ENCODE measurements at places on chromosomes 4 and X.

DNA sequence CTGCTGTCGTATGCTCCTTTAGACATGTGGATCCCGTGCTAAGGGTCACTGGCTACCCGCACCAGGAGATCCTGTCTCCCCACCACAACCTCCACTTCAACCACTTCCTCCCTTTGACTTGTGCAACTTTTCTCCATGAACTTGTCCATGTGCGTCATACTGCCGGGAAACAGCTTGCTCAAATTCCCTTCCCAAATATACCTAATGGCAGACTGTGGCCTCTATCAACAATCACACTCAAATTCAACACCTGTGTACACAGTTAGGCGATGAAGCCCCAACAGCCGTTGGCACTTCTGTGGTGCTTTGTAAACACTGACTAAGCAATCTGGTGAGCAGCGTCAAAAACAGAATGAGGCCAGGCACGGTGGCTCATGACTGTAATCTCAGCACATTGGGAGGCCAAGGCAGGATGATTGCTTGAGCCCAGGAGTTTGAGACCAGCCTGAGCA lies 49.5 kb downstream of the CD99L2 start:
- DNase-seq, result peak; percentile 12

- no peak for DNase-seq
Observed at GRCh38 chrX:132953354-132953753, 5.1 kb downstream of the HS6ST2 start.

- DNase-seq, result no peak
Observed at GRCh38 chr4:119623025-119623424, 5.6 kb downstream of the PDE5A start.

- DNase-seq, result no peak
Observed at GRCh38 chr4:114321366-114321765, 277.2 kb upstream of the UGT8 start.

- DNase-seq, result no peak
Observed at GRCh38 chrX:137195991-137196390, 162.2 kb upstream of the GPR101 start.

GRCh38 chr4:110540581-110540980 lies 64.6 kb downstream of the ENPEP start:
- no peak for DNase-seq

- DNase-seq, result peak; percentile 58
Observed at GRCh38 chr4:40227284-40227683, 30.5 kb downstream of the RHOH start.

- no peak for DNase-seq
Observed at GRCh38 chr4:123349421-123350190, 47.0 kb upstream of the SPRY1 start.

DNA sequence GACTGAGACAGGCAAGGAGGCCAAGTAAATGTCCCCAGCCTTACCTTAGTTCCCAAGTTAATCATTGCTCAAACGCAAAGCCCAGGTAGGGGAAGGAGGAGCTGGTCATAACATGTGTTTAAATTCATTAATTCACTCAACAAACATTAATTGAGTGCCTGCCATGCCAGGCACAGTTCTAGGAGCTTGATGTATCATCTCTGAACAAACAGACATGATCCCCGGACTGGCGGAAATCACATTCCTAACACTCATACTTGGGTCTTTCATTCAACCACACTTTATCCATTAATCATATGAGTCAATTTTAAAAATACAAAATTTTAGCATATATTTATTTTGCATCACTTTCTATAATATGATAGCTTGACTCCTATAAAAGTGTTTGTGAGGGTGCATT lies 335.3 kb upstream of the NOCT start:
- DNase-seq, result no peak

- no peak for DNase-seq
Observed at GRCh38 chrX:27680726-27681125, 90.6 kb downstream of the DCAF8L2 start.

GRCh38 chrX:10582945-10583344 lies 37.4 kb downstream of the MID1 start:
- no peak for DNase-seq

DNA sequence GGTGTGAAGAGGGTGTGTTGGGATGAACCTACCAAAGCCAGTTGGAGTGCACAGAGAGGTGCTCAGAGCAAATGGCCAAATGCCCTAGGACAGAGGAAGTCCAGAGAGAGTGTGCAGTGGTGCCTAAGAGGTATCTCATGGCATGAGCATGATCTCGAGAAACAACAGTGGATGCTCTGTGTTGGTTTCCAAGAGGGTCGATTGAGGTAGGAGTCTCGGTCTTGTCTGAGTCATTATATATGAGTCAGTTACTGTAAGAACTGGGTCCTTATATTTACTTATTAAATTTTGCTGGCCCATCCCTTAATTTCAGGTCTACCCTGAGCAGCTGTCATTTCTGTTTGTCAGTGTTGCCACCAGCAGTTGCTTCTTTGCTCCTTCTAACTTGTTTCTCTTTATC lies 86.6 kb upstream of the TMEM150C start:
- no peak for DNase-seq

DNA sequence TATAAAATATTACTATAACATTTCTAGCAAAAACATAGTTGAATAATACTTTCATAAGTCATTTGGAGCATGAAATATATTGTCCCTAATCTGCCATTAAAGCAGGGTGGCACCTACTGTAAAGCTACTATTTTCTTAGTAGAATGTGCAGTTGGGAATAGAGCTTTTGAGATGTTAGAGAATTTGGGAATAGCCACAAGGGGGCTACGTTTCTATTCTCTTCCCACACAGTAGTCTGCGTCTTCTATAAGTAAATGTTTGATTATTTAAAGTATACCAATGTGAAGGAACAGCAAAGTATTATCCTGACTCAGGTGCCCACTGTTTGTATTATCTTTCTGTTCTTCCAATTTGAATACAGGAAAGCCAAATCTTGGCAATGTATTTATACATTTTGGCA lies 323.2 kb upstream of the GIMD1 start:
- no peak for DNase-seq

GRCh38 chr4:88738180-88738579 lies 40.6 kb upstream of the NAP1L5 start:
- DNase-seq, result no peak

DNA sequence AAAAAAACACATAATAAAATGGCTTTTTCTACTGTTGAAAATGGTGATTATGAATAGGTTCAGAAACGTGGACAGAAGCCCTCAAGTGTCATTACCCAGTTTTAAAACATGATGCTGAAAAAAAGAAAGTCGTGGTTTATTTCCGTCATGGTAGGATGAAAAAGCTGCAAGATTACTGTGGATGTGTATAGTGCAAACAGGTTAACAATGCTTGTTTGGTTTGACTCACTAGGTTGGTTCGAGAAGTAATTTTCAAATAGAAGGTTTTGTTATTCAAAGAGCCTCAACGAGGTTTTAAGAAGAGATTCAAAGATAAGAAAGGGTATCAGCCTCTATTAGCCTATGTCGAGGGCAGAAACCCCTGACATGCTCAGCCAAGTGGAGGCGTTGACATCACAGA lies 2.5 kb upstream of the RXFP1 start:
- DNase-seq, result no peak

- no peak for DNase-seq
Observed at GRCh38 chrX:120741452-120741851, 111.6 kb upstream of the C1GALT1C1 start.

- DNase-seq, result no peak
Observed at GRCh38 chr4:145102619-145103018, 4.5 kb downstream of the ABCE1 start.

DNA sequence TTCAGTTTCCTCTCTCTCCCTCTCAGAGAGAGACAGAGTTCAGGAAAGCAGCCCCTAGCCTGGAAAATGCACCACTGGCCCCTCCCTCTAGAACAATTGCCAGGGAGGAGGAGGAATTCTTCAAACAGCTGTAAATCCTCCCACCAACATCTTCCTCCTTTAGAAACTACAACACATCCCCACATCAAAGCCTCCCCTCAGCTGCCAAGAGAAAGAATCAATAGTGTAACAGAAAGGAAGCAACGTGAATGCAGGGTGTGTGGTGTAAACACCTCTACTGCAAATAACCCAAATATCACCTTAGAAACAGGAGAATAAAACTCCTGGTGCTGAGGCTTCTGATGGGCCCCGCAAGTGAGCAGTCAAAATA lies 249.9 kb upstream of the GATB start:
- no peak for DNase-seq

GRCh38 chr4:100314057-100314456 lies 123.8 kb upstream of the DDIT4L start:
- DNase-seq, result no peak

DNA sequence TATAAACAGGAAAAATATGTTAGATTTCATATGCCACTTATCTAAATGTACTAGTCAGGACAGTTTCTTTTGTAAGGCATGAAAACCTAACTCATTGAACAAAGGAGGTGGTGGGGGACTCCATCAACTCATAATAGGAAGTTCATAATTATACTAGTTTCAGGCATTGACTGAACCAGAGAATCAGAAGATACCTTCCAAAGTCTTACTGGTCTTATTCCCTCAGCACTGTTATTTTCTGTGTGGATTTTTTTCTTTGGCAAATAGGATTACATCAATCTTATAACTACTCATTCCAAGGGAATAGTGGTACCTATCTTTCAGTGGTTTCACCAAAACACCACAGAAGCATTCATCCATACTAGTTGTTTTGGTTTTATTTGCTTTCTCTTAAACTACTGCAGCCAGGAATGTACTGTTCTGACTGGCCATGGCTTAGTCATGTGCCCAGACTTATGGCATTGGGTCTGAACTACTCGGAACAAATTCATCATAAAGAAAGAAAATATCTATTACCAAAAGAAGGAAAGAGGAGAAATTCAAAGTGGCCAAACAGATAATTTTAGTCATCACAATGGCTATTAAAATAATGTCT lies 273.9 kb downstream of the ARAP2 start:
- DNase-seq, result no peak

DNA sequence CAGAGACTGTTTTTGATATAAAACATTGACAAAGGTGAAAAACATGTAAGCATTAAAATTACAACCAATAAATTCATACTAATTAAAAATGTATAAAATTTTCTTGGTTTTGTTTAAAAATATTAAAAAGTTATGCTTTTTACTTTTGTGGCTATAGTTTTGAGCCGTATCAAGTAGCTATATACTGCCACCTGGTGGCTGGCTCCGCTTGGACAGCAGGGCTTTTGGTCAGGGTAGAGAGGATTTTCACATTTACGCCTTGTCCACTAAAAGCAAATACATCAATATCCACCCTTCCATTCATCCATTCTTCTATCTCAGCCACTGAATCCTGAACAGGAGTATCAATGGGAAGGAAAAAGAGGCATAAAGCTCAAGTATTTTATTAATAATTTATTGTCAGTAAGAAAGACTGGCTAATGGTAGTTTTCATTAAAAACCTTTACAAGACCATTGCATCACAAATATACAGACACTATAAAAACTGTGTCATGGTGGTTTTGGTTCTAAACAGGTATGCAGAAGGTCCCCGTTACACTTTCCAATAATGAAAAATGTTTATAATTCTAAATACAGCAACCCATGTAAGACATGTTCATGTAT lies 32.1 kb upstream of the MTNR1A start:
- peak; percentile 58 for DNase-seq

DNA sequence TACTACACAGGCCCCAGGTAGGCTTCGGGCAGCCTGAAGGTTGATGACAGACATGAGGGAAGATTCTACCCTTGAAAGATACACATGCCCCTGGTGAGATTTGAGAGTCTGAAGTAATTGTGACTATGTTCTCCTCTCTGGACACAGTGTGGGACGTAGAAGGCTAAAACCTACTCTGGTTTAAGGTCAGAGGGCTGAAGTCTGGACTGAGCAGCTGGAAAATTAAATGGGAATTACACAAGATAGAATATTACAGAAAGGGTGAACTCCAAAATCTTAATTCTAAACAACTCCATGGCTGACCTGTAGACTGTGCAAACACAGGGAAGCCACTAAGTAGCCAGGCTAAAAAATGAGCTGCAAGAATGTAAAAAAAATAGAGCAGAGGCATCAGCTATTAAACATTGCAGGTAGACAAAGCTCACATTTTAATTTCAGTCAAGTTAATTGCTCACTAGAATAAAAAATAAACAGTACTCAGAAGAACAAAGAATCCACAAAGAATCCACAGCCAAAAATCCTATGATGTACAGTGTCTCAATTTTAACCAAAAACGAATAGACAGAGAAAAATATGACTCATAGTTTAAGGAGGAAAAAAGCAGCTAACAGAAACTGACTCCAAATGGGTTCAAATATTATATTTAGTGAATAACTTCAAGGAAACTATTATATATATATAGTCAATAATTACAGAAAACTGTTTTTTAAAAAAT lies 170.4 kb downstream of the PCDH18 start:
- no peak for DNase-seq

DNA sequence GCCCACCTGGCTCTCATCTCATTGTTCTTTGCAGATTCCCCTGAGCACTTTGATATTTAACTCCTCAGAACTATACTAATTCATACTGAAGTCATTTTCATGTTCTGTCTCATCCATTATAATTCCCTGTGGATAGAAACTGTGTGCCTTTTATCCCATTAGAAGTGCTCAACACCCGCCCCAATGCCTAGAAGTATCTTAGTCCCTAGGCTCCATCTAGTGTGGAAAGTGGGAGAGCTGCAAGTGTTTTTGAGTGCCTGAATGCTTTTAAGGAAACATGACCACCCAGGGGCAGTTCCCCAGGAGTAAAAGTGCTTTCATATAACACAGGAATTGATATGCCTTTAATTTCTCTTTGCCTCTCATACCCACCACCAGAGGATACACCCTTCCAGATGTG lies 117.0 kb downstream of the CHRDL1 start:
- no peak for DNase-seq

DNA sequence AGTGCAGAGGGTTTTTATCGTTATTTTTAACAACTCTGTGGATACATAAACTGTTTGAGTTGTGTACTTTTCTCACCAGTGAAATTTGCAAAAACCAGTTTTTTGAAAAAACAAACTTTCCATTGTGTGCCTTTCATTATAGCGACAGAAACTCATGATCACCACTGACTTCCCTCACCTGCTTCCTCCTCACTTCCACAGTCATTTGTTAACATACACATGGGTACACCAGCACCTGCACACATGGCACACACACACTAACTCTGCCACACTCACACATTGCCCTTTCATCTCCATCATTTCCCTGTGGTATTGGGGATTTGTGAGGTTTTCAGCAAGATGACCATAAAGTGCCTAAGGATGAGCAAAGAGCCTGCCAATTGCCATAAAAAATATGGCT lies 20.6 kb downstream of the CLDN22 start:
- DNase-seq, result no peak

GRCh38 chr4:146095091-146095690 lies 80.3 kb upstream of the LSM6 start:
- DNase-seq, result peak; percentile 7
